ENCODE measurements at places on chromosomes 2 and 18. TPM values are rescaled to one million over a fixed set of nuclear protein-coding genes. Genes with fewer than 3 reads are reported as not detected.

IL1RL1 gene
- 4.9 TPM for total RNA-seq

OXER1 gene
- not detected for total RNA-seq

TMEFF2 gene
- not detected for total RNA-seq

EDAR gene
- 0.04 TPM for total RNA-seq

PPIL3 gene
- 25.9 TPM for total RNA-seq

TSPYL6 gene
- not detected for total RNA-seq

GKN2 gene
- not detected for total RNA-seq

KCNG3 gene
- total RNA-seq = 2.4 TPM

PLCD4 gene
- 11.7 TPM for total RNA-seq

CSRNP3 gene
- total RNA-seq = 8.3 TPM

SCYGR4 gene
- not detected for total RNA-seq

LBH gene
- total RNA-seq = 0.40 TPM

SKOR2 gene
- total RNA-seq = not detected

SERPINB7 gene
- total RNA-seq = 71.9 TPM

OSR1 gene
- total RNA-seq = 30.6 TPM

CGREF1 gene
- 18.7 TPM for total RNA-seq

PEX13 gene
- 30.4 TPM for total RNA-seq

MEMO1 gene
- 49.5 TPM for total RNA-seq

CPLX4 gene
- total RNA-seq = not detected

IL37 gene
- 2.6 TPM for total RNA-seq

COL4A4 gene
- 0.55 TPM for total RNA-seq

GLI2 gene
- total RNA-seq = 30.3 TPM

TPRKB gene
- 51.4 TPM for total RNA-seq

LRP1B gene
- total RNA-seq = 0.06 TPM

PLEKHH2 gene
- 2.7 TPM for total RNA-seq

HTR2B gene
- total RNA-seq = not detected

IL18RAP gene
- not detected for total RNA-seq

ADD2 gene
- 16.0 TPM for total RNA-seq

GCG gene
- not detected for total RNA-seq

TWIST2 gene
- 5.8 TPM for total RNA-seq

ASAP2 gene
- 34.5 TPM for total RNA-seq

CD226 gene
- total RNA-seq = 0.69 TPM

HOXD10 gene
- total RNA-seq = not detected

GBX2 gene
- 30.5 TPM for total RNA-seq

SH2D6 gene
- 0.12 TPM for total RNA-seq

INPP4A gene
- total RNA-seq = 23.4 TPM

SLC9A4 gene
- 0.04 TPM for total RNA-seq

GGCX gene
- total RNA-seq = 34.8 TPM

STAT1 gene
- total RNA-seq = 47.9 TPM

CTLA4 gene
- not detected for total RNA-seq

C2orf66 gene
- total RNA-seq = 0.51 TPM
